ENCODE measurements at places on chromosomes 11 and 22. TPM values are rescaled to one million over a fixed set of nuclear protein-coding genes. Genes with fewer than 3 reads are reported as not detected.

DNA sequence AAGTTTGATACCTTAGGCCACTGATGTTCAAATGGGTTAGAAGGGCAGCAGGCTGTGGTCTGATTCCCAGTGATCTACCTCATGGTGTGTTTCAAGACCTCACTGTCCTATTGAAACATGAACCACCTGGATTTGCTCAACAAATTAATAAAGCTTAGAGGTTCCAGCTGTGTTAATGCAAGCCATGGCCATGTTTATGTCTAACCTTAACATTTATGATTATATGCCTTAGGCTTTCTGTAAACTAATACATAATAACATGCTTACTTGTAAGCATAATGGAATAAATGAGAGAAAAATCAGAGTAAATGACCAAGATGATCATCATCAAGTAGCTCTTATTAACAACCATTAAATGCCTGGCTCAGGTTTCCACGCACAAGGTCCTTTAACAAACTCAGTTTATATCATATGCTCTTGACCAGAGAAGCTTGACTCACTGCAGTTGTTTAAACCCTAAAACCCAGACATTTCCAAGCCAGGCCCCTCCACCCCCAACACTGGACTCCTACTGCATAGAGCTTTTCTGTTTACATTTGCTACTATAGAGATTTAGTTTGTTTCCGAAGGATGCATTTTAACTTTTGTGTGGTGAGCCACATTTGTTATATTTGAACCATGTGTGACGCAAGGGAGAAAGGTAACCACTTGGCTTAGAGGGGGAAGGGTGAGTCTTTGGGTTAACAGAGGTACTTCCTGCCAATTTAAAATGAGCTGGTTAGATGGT is 43.7 kb downstream of the KREMEN1 start:
- H3K27me3 ChIP-seq: no peaks in the 10 kb centered on the region
- peaks cover 6% of the 10 kb centered on the region for H3K4me1 ChIP-seq
- no peak overlapping the region for H3K27ac ChIP-seq
- no peak overlapping the region for H3K4me3 ChIP-seq
- H3K36me3 ChIP-seq: no peaks in the 10 kb centered on the region
- DNase-seq: no peak

- no peak for DNase-seq
- H3K4me3 ChIP-seq: no peak overlapping the region
- no peak overlapping the region for H3K27ac ChIP-seq
- H3K27me3 ChIP-seq: no peaks in the 10 kb centered on the region
Measured at GRCh38 chr11:9428706-9429105, 32.1 kb upstream of the ZNF143 start.

DNA sequence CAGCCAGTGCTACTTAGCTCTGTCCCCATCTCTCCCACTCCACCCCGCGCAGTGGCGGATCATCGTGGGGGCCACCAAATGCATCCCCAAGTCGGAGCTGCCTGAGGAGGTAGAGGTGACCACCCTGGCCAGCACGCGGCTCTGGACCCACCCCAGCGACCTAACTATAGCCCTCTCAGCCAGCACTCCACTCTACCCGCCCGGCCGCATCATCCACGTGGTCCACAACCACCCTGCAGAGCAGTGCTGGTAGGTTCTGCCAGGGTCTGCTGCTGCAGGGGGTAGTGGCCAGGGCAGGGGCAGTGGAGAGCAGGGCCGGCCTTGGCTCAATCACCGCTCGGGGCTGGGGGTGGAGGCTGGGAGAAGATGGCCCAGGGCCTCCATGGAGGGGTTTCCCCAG is 13.0 kb upstream of the MYRF start:
- H3K27me3 ChIP-seq: no peaks in the 10 kb centered on the region
- no peak overlapping the region for H3K4me3 ChIP-seq
- no peaks in the 10 kb centered on the region for H3K4me1 ChIP-seq
- DNase-seq: no peak

DNA sequence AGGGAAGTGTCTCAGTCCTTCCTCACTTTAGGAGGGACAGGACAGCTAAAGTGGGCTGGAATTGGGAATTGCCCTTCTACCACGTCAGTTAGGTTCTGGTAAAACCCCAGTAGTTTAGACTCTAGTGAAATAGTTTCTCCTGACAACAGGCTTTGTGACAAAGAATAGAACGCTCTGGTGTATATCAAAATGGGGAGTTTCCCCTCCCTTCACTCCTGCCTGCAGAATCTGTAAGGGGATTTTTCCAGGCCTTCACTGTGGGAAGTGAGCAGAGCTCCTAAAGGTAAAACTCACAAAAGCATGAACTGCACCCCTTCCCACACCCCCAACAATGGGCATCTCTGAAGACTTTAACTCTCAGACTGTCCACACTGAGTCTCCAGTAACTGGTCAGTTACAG is 460.9 kb upstream of the LRRC4C start:
- H3K4me1 ChIP-seq: no peaks in the 10 kb centered on the region
- no peaks in the 10 kb centered on the region for H3K36me3 ChIP-seq
- no peak for DNase-seq
- no peaks in the 10 kb centered on the region for H3K27me3 ChIP-seq
- no peak overlapping the region for H3K4me3 ChIP-seq
- H3K27ac ChIP-seq: no peak overlapping the region

GRCh38 chr22:36745301-36745995 is 30.5 kb downstream of the IFT27 start:
- no peak for DNase-seq
- no peaks in the 10 kb centered on the region for H3K36me3 ChIP-seq
- H3K4me3 ChIP-seq: no peak overlapping the region

Gene RIMBP3C
- total RNA-seq: not detected
